ENCODE measurements at places on chromosomes 16 and 17.

DNA sequence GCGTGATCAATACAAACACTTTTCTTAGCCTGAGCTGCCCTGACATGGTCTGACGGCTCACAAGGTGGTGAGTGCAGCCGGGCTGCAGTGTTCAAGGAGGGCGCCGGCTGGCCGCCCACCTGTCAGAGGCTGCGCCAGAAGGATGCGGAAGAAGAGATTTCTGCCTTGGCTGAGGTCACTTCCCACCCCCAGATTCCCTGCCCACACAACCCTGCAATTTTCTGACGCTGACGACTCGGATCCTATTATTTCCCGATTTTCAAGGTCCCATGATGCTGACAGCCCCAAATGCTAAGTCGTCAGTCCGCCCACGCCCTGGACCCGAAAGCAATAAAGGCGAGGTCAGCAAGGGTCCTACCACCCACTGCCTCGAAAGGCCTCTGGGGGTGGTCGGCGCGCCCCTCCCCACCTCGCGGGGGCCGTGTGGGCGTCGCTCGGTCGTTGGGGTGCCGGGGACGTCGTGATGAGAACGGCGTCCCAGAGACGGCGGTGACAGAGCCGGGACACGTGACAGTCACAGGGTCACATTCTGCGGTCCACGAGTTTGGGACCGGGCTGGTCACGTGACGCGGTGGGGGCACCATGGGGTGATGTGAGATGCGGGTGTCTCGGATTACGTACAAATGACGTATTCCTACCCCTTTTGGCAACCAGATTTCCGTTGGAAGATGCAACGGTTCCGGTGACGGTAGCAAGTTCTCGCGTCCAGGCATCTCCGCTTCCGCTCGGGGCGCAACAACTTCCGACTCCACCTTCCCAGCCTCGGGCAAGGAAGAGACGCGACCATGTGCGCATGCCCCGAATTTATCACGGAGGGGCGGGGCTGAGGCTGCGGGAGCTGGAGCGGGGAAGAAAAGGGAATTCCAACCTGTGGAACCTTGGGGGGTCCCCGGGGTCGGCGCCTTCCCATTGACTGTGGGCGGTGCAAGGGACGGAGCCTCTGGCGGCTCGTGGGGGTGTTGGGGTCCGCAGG is at the start of gene STX4:
STX4 (plus strand) TSS at position 823 of the 973 bp plus-strand sequence. CDS start 248 bp downstream, outside the sequence.
- H3K27me3 ChIP-seq = no peaks in the 10 kb centered on the region
- DNase-seq = peak; percentile 99
- H3K4me3 ChIP-seq = peak within 1 kb of the TSS; percentile 75
- H3K36me3 ChIP-seq = no peaks in the 10 kb centered on the region
- H3K4me1 ChIP-seq = peaks cover 3% of the 10 kb centered on the region

DNA sequence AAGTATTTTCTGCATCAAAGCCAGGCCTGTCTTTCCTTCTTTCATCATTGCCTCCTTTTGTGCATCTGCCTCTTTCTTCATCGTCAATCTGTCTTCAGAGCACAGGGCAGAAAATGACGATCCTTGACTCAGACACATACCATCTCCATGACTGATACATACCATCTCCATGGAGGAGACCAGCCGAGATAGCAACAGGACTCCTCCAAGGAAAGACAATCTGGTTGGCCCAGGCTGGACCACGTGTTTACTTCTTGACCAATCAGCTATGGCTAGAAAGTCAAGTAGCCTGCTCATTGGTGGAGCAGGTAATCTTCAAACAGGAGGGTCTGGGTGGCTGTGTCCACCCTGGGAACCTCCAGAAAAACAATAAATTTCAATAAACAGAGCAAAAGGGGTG is 164.6 kb downstream of the CPPED1 start:
- H3K36me3 ChIP-seq = no peaks in the 10 kb centered on the region
- DNase-seq = no peak
- no peak overlapping the region for H3K4me3 ChIP-seq
- no peaks in the 10 kb centered on the region for H3K4me1 ChIP-seq
- H3K27me3 ChIP-seq = no peaks in the 10 kb centered on the region
- H3K27ac ChIP-seq = no peak overlapping the region

GRCh38 chr17:40101367-40102210 is 1.2 kb upstream of the NR1D1 start:
- DNase-seq = no peak
- H3K36me3 ChIP-seq = 0 out of 2 replicates have a peak, but pooled peaks cover 1% of the 10 kb centered on the region
- H3K4me3 ChIP-seq = no peak overlapping the region
- peaks cover 8% of the 10 kb centered on the region for H3K27me3 ChIP-seq
- H3K27ac ChIP-seq = no peak overlapping the region

DNA sequence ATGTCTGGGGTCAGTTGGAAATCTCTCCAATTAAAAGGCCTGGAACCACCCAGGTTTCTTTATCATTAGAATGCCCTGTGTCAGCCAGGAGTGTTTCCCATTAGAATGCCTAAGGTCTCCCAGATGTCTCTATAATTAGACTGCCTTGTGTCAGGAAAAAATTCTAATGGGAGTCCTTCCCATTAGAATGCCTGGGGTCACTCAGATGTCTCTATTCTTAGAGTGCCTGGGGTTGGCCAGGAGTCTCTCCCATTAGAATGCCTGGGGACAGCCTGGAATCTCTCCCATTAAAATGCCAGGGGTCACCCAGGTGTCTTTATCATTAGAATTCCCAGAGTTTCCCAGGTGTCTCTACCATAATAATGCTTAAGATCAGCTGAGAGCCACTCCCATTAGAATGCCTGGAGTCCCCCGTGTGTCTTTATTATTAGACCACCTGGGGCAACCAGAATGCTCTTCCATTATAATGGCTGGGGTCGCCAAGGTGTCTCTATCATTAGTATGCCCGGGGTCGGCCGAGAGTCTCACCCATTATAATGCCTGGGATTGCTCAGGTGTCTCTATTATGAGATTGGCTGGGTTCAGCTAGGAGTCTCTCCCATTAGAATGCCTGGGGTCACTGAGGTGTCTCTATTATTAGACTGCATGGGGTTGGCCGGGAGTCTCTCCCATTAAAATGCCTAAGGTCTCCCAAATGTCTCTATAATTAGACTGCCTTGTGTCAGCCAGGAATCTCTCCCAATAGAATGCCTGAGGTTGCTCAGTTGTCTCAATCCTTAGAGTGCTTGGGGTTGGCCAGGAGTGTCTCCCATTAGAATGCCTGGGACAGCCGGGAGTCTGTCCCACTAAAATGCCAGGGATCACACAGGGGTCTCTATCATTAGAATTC is 2254.6 kb downstream of the TP53TG3F start:
- H3K4me1 ChIP-seq = no peaks in the 10 kb centered on the region
- no peaks in the 10 kb centered on the region for H3K27me3 ChIP-seq
- no peak for DNase-seq
- H3K4me3 ChIP-seq = no peak overlapping the region
- H3K36me3 ChIP-seq = no peaks in the 10 kb centered on the region

GRCh38 chr16:59964232-59964924 is 1230.3 kb upstream of the GOT2 start:
- H3K4me1 ChIP-seq = no peaks in the 10 kb centered on the region
- H3K27me3 ChIP-seq = no peaks in the 10 kb centered on the region
- H3K27ac ChIP-seq = no peak overlapping the region
- H3K4me3 ChIP-seq = no peak overlapping the region

GRCh38 chr16:82628711-82629110 is 1.9 kb downstream of the CDH13 start:
- no peaks in the 10 kb centered on the region for H3K36me3 ChIP-seq
- H3K27ac ChIP-seq = no peak overlapping the region
- DNase-seq = no peak
- H3K4me1 ChIP-seq = peaks cover 6% of the 10 kb centered on the region
- H3K4me3 ChIP-seq = no peak overlapping the region

GRCh38 chr17:72646176-72646575 is 446.3 kb downstream of the SLC39A11 start:
- H3K4me3 ChIP-seq = no peak overlapping the region
- no peaks in the 10 kb centered on the region for H3K36me3 ChIP-seq
- H3K4me1 ChIP-seq = no peaks in the 10 kb centered on the region
- no peaks in the 10 kb centered on the region for H3K27me3 ChIP-seq
- DNase-seq = no peak

GRCh38 chr17:4852567-4853207 is 19.5 kb downstream of the MINK1 start:
- H3K4me3 ChIP-seq = no peak overlapping the region
- peaks cover 11% of the 10 kb centered on the region for H3K4me1 ChIP-seq
- H3K27ac ChIP-seq = no peak overlapping the region
- H3K27me3 ChIP-seq = no peaks in the 10 kb centered on the region

DNA sequence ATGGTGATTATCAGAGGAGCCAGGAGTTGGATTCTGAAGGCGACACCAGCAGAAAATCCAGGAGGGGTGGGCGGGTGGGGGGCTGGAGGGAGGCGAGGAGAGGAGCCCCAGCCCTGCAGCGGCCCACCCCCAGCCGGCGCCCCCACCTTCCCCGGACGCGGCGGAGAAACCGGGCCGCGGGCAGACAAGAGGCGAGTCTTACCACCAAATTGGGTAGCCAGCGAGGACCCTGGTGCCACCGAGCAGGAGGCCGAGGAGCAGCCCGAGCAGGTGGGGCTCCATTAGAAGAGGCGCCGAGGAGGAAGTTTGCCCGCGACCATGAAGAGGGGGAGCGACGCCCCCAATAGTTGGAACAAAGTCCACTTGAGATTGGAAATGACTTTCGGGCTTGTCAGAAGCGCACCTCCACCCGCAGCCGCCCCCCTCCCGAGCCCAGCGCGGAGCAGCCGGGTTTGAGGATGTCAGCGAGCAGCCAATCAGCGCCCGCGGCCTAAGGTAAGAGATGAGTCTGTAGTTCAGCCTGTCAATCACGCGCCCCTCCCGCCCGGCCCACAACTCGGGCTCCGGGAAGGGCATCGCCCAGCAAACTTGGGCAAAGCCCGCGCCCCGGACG is at the start of gene WNT3:
WNT3 (minus strand) TSS at position 377 of the 613 bp plus-strand sequence; CDS start at position 282, 95 bp downstream.
- H3K4me1 ChIP-seq = peaks cover 28% of the 10 kb centered on the region
- peak within 1 kb of the TSS; percentile 45 for H3K4me3 ChIP-seq
